T-cell (primary cell): ENCODE measurements at places on chromosomes 12 and 14.
A peak's percentile ranks its signal among the peaks of the same experiment; 100 is the strongest.

DNA sequence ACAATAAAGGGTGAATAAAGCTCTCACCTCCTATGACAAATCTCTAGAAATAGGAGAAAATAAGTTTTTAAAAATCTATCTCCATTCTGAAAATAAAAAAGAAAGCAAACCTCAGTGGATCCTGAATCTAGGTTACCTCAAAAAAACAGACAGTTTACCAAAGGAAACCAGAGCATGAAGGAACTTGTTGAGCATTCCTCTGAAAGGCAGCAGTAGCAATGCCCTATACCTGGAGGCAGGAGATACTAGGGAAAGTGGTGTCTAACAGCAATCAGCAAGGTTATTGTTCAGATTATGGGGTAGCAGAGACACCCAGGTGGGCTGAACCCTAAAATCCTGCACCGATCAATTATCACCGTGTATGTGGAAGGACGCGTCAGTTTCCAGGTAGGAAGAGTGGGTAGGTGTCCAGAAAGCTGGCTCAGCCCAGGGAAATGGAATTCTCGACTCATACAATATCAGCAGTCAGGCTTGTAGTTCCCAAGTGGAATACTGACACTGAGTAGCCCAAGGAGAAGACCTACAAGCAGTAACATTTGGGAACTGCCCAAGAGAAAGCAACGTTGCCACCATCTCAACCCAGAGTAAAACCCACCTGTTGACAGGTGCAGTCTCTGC, 128.3 kb downstream of the ST8SIA1 start:
- no peak for DNase-seq

GRCh38 chr12:52366738-52367485, at the start of gene KRT85:
Gene KRT85, minus strand, starts transcription at chr12:52367481. Its CDS starts 76 bp downstream, at chr12:52367405.
- no peak for DNase-seq

GRCh38 chr12:53192531-53193021, 11.9 kb upstream of the CSAD start:
- DNase-seq = no peak

- no peak for DNase-seq
Observed at GRCh38 chr14:102903248-102903888, 19.1 kb upstream of the AMN start.

- DNase-seq = peak; percentile 66
Observed at GRCh38 chr14:23352506-23353432, at the start of gene SLC22A17. Gene SLC22A17, minus strand, starts transcription at chr14:23352887.

- DNase-seq = no peak
Observed at GRCh38 chr14:22545842-22546721, 42.9 kb downstream of the DAD1 start.

- no peak for DNase-seq
Observed at GRCh38 chr14:88599761-88600439, 37.1 kb downstream of the ZC3H14 start.

DNA sequence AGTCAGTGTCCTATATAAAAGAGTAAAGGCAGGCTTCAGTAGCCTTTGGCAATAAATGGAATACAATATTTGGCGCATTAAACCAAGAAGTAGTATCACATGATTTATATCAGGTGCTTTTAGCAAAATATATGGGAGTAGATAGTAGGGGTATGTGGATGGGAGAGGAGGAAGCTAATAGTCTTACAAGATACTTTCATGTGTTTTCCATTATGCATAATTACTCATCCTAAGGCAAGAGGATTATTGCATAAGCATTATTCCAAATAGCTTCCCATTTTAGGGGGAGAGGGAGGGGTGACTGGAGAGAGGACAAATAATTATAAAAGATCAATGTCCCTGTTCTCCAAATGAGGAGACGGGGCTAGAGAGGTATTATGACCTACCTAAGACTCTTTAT, 104.3 kb downstream of the DUSP6 start:
- no peak for DNase-seq

DNA sequence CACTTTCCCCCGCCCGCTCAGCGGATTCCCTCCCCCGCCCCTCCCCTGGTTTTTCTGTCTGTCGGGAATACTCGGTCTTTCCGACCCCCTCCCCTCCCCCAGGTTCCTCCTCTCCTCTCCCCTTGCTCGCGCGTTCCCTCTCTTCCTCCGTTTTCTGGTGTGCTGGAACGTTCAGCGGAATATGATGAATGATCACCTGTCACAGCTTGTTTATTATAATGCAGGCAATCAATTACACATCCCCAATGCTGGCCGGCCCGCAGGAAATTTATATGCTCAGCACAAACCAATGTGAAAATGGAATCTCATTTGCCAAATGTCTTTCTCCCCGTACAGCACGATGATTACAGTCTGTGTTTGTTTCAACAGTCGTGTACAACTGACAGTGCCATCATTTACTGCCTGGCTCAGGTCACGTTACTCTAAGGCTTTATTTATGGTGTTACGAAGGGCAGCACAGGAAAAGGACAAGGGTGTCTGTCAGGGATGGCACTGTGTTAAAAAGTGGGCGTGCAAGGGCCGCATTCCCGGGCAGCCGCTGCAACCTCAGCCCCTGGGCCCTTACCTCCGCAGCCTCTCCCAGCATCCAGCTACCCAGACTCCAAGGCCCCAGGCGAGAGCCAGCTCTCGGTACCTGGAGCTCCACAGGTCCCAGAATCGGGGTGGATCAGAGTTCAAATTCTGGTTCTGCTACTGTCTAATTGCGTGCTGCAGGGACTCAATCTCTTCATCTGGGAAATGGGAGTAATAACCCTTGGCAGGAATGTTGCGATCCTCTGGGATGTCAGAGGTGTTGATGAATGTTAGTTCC, 24.7 kb upstream of the MAP1LC3B2 start:
- DNase-seq = no peak

- DNase-seq = no peak
Observed at GRCh38 chr12:42372154-42372791, 46.3 kb downstream of the PPHLN1 start.

DNA sequence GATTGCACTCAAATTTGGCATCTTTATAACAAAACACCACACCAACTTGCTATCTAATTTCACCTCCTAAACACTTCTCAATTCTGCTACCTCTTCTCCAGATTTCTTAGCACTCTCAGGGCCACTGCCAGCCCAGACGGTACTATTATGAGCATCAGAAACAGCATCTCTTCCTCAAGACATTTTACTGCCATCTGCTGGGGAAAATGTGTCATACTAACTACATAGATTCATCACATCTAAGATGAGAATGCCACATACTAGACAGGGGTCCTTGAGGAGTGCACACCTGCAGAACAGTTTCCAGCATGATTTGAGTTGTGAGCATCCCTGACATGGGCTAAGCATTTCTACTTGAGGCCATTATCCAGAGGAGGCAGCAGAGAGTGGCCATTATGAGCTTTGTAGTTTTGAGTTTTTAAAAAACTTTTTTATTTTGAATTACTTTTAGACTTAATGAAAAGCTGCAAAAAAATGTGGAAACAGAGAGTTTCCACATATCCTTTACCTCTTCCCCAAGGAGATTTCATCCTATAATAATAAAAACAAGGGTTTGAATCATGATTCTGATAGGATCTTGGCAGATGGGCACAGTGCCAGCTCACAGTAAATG, 15.1 kb upstream of the GRIP1 start:
- peak; percentile 21 for DNase-seq

DNA sequence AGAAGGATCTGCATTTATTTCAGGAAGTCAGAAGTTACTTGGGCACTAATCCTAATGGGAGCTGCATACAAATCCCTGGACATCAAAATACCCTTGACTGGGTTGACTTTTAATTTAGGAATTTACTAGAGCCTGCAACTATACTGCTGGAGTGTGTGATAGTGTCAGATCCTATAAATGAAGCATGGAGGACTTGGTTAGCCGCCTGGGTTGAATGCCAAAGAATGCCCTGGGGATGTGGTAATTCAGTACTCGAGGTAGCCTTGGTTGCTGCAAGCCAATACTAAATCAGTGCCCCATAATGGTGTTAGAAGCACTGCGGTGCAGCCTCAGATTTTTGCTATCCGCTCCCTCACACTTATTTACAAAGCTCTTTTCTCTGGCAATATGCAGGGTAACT, 184.9 kb downstream of the CAPZA3 start:
- no peak for DNase-seq

GRCh38 chr12:111361717-111362576, 6.9 kb downstream of the PHETA1 start:
- no peak for DNase-seq

GRCh38 chr12:14995583-14996425, 23.0 kb downstream of the PDE6H start:
- no peak for DNase-seq

GRCh38 chr12:93679308-93679925, 2.2 kb downstream of the CRADD start:
- DNase-seq = no peak

DNA sequence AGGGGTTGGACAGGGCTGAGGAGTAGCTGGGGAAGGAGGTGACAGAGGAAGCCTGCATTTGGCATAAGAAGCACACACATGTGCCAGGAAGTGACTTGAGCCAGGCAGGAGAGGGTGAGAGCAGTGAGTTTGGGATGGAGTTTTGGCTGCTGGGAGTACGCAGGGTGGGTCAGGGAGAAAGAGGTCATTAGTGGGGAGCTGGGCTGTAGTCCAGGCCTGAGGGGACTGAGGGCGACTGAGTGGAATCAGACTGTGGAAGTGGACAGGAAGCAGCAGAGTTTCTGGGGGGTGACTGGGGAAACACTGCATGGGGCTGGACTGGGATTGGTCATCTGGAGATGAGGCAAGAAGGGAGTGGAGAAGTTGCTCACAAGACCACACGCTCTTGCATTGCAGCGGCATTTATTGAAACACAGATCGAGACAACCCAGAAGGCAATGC, 7.6 kb downstream of the KRT85 start:
- no peak for DNase-seq

- DNase-seq = no peak
Observed at GRCh38 chr12:49470986-49471385, 67.8 kb upstream of the KCNH3 start.

- no peak for DNase-seq
Observed at GRCh38 chr12:12032260-12032791, 38.4 kb upstream of the BCL2L14 start.

DNA sequence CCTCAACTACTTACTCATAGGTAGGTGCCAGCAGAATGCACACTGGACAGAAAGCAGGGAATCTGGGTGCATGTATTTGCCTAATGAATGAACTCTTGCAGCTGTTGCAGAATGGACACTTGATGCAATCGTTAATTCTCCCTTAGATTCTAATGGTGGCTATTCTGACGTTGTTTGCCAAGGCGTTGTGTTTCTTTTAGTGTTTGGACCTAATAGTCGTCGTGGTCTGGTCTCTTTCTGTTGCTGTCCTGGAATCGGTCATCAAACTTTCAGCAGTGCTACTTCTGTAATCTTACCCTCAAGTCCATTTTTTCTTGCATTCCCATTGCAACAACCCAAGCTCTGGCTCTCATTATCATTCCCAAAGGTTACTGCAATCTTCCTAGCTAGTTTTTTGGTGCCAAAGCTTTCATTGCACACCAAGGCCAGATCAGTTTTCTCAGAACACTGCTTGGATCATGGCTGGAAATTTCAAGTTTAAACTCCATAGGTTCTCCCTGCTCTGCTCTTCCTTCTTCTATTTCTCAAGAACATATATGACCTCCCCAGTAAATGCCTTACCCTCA, 31.3 kb downstream of the BMP4 start:
- no peak for DNase-seq

GRCh38 chr14:24986206-24986893, 63.6 kb downstream of the STXBP6 start:
- no peak for DNase-seq

- no peak for DNase-seq
Observed at GRCh38 chr12:2291182-2291832, 238.5 kb downstream of the CACNA1C start.

- no peak for DNase-seq
Observed at GRCh38 chr14:59939828-59940227, 19.9 kb downstream of the LRRC9 start.

DNA sequence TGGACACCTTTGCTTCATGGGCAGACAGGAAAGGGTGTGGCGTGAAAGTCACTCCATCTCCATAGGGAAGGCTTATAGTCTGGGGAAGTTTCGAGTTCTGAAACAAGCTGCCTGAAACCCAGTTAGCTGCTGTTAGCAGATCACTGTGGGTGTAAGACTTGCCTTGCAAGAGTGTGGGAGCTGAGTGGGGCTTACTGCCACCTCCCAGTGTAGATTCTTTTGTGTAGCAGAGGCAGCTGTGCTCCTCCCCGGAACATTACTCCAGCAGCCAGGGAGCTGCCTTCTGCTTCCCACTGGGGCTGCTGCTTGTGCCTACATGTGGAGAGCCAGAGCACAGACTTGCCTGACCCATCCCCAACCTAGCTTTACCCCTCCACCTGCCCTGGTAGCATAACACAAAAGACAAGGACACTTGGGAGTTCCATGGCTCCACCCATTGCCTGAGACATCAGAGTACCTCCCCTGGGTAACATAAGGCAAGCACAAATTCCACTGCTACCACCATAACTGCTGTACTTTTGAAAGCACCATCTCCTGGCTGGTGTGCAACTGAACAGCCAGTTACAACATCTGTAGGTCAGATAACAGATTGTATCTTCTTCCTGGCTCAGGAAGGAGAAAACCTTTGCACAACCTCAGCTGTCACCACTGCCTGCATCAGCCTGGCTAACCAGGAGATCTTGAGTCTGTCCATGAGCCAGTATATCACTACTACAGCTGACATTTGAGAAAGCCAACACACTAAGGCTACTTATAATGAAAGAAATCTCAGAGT, 69.5 kb downstream of the ADAMTS20 start:
- DNase-seq = no peak

DNA sequence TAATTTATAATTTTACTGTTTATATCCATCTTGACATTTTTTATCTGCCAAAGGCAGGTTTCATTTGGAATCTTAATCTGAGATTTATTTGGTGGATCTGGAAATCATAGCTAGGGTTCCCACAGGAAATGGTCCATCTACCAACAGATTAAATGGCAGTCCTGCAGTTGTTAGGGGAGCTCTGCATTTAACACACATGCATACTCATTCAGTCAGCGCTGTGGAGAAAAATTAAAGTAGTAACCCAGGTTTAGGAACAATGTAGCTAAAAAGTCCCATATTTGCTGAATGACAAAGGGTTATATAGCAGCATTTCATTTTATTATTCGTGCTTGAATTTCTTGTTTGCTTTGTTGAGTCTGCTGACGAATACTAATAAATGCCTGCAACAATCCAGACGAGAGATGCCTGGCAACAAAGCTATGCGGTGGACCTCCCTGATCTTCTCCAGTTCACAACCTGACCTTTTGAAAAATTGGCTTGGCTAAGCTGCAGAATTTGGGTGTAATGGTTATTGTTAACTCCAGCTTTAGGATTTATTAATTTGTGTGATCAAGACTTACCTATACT, 59.8 kb downstream of the MIPOL1 start:
- DNase-seq = no peak

GRCh38 chr12:1911598-1912575, 6.6 kb downstream of the CACNA2D4 start:
- DNase-seq = no peak

DNA sequence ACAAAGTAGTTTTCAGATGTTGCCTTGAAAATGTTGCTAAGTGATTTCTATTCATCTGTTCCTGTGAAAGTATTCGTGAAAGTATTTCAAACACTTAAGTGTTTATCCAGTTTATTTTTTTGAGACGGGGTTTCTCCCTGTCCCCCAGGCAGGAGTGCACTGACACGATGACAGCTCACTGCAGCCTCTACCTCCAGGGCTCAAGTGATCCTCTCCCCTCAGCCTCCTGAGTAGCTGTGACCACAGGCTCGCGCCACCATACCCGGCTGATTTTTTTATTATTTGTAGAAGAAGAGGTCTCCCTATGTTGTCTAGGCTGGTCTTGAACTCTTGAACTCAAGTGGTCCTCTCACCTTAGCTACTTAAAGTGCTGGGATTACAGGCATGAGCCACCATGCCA, 1.7 kb downstream of the ZDHHC17 start:
- no peak for DNase-seq
